ENCODE measurements at places on chromosomes 7 and 10.

DNA sequence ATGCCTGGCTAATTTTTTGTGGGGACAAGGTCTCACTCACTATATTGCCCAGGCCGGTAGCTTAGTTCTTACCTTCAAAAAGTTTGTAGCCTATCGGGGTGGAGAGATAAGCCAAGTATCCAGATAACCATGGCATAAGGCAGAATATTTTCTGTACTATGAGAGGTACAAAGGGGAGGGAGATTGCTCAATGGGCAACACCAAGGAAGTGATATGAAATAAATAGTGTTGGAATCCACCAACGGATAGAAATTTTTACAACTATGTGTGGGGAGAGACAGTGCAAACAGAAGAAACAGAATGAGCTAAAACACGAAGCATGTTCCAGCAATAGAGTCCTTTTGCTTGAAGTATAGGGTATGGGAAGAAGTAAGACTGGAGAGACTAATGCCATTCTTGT is 8.1 kb downstream of the SCD start:
- H3K4me3 ChIP-seq, result no peak overlapping the region
- no peak for DNase-seq
- no peaks in the 10 kb centered on the region for H3K27me3 ChIP-seq
- peaks cover 3% of the 10 kb centered on the region for H3K4me1 ChIP-seq
- peaks cover 14% of the 10 kb centered on the region for H3K36me3 ChIP-seq

DNA sequence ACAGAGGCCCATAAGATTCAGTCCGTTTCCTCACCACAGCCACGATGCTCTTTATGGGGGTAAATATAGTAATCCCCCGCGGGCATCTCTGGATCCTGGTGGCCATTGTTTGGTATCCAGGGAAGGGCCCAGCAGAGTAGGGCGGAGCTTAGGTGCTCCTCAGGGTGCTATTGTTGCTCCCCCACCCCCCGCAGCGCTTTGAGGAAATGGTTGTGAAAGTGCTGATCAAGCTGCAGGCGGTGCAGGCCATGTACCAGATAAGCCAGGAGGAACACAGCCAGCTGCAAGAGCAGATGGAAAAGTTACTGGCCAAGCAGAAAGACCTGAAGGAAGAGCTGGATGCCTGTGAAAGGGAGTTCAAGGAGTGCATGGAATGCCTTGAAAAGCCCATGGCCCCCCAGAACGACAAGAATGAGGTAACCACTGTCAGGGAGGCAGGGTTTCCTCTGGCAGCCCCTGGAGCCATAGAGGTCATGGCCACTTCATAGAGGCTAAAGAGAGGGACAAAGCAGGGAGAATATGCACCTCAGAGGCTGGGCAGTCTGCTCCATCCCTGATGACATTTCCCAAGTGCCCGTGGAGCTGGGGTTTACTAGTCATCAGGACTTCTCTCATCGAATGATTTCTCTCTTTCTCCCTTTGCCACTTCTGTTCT is 17.6 kb upstream of the FLNC start:
- peak; percentile 60 for DNase-seq
- H3K27ac ChIP-seq, result no peak overlapping the region
- no peaks in the 10 kb centered on the region for H3K27me3 ChIP-seq
- no peaks in the 10 kb centered on the region for H3K4me1 ChIP-seq
- peaks cover 5% of the 10 kb centered on the region for H3K36me3 ChIP-seq

DNA sequence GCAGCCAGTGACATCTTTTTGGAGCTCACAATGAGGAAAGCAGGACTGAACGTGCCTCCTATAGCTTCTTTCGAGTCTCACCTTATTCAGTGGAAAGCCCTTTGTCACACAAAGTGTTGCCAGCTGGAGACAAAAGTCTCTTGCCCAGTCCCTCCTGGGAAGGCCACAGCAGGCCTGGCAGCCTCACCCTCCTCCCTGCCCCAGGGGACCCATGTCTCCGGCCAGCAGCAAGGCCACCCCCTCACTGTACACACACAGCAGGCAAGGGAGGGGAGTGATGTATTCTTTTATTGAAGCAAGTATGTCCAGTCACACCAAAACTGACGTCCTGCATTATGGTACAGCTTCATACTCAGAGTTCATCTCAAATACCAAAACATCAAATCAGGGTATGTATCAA is 56.0 kb downstream of the CSGALNACT2 start:
- DNase-seq, result peak; percentile 57
- H3K27me3 ChIP-seq, result no peaks in the 10 kb centered on the region
- H3K36me3 ChIP-seq, result no peaks in the 10 kb centered on the region
- no peak overlapping the region for H3K4me3 ChIP-seq

GRCh38 chr10:404346-404745 is 269.1 kb downstream of the ZMYND11 start:
- DNase-seq, result no peak
- no peak overlapping the region for H3K27ac ChIP-seq
- no peaks in the 10 kb centered on the region for H3K4me1 ChIP-seq
- peaks cover 43% of the 10 kb centered on the region for H3K36me3 ChIP-seq

DNA sequence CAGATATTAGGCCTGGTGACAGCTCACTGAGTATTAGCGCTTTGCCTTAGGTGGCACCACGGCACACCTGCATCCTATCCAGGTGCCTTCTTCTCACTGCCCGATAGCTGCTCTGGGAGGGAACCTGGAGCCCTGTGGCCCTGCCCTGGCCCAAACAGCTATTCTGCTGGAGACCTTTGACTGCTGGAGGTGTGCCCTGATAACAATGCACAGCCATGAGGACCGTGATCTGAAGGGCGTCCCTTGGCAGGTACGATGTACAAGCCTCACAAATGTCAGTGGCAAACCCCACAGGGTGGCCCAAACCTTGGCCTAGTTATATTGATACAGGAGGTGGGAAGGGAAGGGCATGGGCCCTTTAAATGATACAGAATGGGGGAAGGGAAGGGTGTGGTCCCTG is 259.5 kb downstream of the GRID1 start:
- H3K27ac ChIP-seq, result no peak overlapping the region
- no peaks in the 10 kb centered on the region for H3K27me3 ChIP-seq
- no peak for DNase-seq
- no peaks in the 10 kb centered on the region for H3K4me1 ChIP-seq
- H3K4me3 ChIP-seq, result no peak overlapping the region

DNA sequence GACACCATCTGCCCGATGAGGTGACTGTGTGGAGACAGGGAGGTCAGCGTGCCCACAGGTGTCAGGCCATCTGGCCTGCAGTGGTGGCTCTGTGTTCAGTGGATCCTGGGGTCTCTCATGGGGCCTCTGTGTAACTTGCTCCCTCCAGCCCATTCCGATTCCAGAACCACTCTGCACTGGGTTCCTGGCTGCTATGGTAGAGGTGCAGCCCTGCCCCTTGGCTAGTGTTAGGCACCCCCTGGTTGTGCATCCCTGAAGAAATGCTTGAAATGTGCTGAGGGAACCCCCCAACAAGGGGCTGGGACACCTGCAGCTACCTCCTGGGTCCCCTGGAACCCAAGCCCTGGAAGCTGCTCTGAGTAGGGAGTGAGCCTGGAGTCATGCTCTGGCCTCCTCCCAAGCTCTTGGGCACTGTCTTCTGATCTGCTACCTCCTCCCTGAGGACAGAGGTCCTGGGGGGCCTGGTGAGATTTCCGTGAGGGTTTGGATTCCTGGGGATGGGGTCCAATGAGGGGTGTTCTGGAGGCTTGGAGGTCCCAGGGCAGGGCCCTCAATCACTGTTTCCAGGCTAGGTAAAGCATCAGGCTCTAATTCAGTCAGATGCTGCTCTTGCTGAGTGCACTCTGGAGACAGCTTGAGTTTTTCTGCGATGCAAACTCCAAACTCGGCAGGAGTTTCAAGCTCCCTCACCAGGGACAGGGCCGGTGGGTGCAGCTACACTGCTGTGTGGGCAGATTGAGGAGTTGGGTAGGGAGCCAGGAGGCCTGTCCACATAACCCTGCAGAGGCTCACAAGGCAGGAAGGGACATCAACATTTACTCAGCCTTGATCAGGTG is 27.7 kb downstream of the RAMP3 start:
- H3K4me3 ChIP-seq, result no peak overlapping the region
- H3K36me3 ChIP-seq, result no peaks in the 10 kb centered on the region
- DNase-seq, result no peak
- no peaks in the 10 kb centered on the region for H3K27me3 ChIP-seq
- H3K27ac ChIP-seq, result no peak overlapping the region

DNA sequence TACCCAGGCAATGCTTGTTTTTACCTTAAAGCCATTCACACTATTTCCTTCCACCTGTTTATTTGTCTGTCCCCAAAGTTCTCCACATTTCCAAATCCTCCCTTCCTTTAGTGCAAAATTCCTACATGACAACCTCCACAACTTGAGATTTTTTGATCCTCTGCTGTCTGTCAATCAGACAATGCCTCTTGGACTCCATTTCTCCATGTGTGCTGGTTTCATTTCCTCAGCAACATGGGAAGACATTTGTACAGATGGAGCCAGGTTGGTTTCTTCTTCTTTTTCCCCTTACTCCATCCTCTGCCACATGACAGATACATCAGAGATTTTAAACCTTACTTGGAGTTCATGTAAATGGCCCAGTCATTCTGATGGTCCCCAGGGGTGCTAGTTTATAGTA is 19.1 kb upstream of the GIMAP2 start:
- H3K4me3 ChIP-seq, result no peak overlapping the region
- H3K4me1 ChIP-seq, result no peaks in the 10 kb centered on the region
- H3K36me3 ChIP-seq, result no peaks in the 10 kb centered on the region
- no peak for DNase-seq
- no peaks in the 10 kb centered on the region for H3K27me3 ChIP-seq

DNA sequence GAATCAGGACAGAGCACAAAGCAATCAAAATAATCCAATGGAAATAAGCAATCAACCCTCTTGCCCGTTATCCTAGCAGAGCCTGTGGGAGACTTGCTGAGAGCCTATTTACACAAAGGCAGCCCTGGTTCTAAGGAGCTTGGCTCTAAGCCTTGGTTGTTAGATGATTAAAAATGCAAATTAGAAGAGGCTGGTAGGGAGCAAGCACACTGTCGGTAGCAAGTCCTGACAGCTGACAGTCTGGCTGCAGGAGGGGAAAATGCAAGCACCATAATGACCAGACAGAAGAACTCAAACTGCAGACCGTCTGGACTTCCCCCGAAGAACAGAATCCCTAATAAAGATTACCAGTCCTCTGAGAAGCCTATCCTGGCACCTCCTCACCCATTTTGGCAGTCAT is 131.8 kb upstream of the CTTNBP2 start:
- no peaks in the 10 kb centered on the region for H3K36me3 ChIP-seq
- no peak overlapping the region for H3K27ac ChIP-seq
- H3K4me3 ChIP-seq, result no peak overlapping the region

- no peak overlapping the region for H3K4me3 ChIP-seq
- H3K36me3 ChIP-seq, result no peaks in the 10 kb centered on the region
- no peaks in the 10 kb centered on the region for H3K27me3 ChIP-seq
- peaks cover 2% of the 10 kb centered on the region for H3K4me1 ChIP-seq
These were observed 10.3 kb downstream of the PODXL start for GRCh38 chr7:131546126-131546525.

- DNase-seq, result no peak
- H3K4me1 ChIP-seq, result no peaks in the 10 kb centered on the region
- H3K4me3 ChIP-seq, result no peak overlapping the region
These were observed 31.8 kb upstream of the ABCA13 start for GRCh38 chr7:48139459-48139858.

DNA sequence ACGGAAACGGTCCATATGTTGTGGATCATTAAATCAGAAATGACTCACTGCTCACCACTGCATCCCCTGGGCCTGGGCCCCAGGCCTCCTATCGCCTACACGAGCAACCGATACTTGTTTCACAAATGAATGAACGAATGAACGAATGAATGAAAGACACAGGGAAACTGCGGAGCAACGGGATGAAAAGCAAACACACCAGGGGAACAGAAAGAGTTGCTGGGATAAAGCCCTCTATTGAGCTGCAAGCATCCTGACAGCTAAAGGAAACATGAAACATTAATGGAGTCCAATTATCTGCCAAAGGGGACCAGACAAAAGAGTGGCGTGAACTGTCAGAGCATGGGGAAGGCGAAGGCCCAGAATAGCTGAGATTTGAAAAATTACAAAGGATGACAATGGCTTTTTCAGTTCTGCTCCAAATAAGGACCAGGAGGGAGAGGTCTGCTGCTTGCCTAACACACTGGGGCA is 92.1 kb downstream of the GRB10 start:
- no peaks in the 10 kb centered on the region for H3K27me3 ChIP-seq
- H3K4me1 ChIP-seq, result peaks cover 8% of the 10 kb centered on the region
- no peak overlapping the region for H3K4me3 ChIP-seq
- peaks cover 15% of the 10 kb centered on the region for H3K36me3 ChIP-seq

- H3K27me3 ChIP-seq, result no peaks in the 10 kb centered on the region
- no peak overlapping the region for H3K4me3 ChIP-seq
- no peak for DNase-seq
- peaks cover 8% of the 10 kb centered on the region for H3K4me1 ChIP-seq
- no peaks in the 10 kb centered on the region for H3K36me3 ChIP-seq
- no peak overlapping the region for H3K27ac ChIP-seq
These were observed 22.4 kb downstream of the PPP2R2D start for GRCh38 chr10:131923038-131923756.

DNA sequence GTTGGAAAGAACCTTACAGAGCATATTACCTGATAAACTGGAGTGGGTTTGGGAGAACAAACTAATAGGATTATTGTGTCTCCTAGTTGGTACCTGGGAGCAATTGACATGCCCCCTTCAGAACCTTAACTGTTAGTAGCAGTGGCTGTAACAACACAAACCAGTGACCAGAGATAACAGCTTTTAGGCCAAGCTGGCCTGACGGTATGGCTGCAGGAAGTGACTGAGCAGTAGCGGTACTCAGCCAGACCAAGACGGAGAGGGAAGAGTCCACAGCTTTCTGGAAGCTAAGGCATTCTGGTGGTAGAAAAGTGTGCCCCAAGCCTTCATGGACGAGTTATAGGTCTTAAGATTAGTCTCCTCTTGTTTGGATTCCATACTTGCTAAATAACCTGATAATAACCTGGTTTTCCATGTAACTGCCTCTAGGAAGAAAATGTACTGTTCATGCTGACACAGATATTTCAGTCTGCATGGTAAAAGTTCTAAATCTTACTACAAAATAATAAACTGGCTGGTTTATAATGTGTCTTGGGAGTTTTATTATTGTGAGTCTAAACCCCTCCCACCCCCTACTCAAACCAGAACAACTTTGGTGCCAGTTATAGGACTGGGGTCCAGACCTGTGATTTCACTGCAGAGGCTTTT is 11.3 kb downstream of the NOLC1 start:
- H3K4me1 ChIP-seq, result no peaks in the 10 kb centered on the region
- no peaks in the 10 kb centered on the region for H3K27me3 ChIP-seq
- DNase-seq, result no peak

DNA sequence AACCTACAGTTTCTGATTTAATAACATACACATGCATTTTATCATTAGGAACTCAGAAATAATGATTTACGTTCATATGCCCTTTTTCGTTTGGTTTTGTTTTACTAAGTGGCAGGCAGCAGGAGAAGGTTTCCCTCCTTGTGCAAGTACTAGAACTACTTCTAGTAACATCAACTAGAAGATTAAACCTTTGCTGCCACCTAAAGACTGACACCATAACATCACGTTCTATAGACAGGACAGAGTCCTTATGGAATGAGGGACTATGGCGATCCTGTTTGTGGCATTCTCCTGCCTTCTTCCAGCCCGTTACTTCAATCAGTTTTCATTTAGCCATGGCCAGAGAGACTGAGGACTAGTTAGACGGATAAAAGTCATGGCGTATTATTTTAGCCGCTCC is 53.2 kb downstream of the GAD2 start:
- no peaks in the 10 kb centered on the region for H3K36me3 ChIP-seq
- H3K27me3 ChIP-seq, result no peaks in the 10 kb centered on the region
- no peak overlapping the region for H3K27ac ChIP-seq
- DNase-seq, result no peak
- peaks cover 9% of the 10 kb centered on the region for H3K4me1 ChIP-seq

- peaks cover 31% of the 10 kb centered on the region for H3K4me1 ChIP-seq
- H3K4me3 ChIP-seq, result no peak overlapping the region
- H3K36me3 ChIP-seq, result no peaks in the 10 kb centered on the region
- no peak for DNase-seq
- H3K27ac ChIP-seq, result peak overlapping the region; percentile 83
These were observed 24.3 kb upstream of the ITGB1 start for GRCh38 chr10:32982293-32982709.
